Activated naive CD8-positive, alpha-beta T cell treated with anti-CD3 and anti-CD28 coated beads, Interleukin-2, amount 50 U/mL, for 16 hours (primary cell): ENCODE measurements at places on chromosomes 2 and 18.

GRCh38 chr2:179765666-179766065 is 95.7 kb downstream of the ZNF385B start:
- DNase-seq: no peak

DNA sequence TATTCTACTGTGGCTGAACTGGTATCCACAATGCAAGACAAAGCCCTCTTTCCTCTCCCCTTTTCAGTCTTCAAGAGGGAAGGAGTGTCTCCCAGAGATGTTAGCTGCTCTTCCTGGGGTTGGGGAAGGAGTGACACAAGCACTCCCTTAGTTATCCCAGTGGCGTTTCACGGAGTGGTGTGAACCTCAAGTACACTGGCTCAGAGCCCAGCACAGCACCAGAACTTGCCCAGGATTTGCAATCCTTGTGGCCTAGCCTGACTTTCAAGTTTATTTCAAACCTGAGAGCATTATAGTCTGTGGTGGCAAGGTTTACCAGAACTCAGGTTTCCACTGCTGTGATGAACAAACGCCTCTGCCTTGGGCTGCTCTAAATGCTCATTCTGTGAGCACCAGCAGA is 162.5 kb downstream of the CCDC102B start:
- no peak for DNase-seq

DNA sequence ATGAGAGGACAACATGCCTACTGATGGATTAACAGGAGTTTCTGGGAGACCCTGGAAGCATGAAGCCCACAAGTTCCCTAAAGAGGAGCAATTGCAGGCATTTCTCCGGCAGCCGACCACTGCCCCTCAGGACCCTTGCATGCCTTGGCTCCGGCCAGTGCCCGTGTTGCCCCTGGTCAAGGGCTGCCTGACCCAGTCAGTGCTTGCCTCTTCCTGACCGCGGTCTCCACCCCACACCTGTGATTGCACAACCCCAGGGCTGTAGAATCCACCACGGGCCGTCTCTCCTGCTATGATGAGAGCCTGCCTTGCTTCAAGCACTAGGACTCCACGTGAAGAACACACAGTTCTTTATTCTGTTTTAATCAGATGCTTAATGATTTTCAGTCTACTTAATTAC is 127.5 kb downstream of the GLI2 start:
- no peak for DNase-seq

GRCh38 chr2:216064014-216064630 is 17.5 kb downstream of the PECR start:
- no peak for DNase-seq

DNA sequence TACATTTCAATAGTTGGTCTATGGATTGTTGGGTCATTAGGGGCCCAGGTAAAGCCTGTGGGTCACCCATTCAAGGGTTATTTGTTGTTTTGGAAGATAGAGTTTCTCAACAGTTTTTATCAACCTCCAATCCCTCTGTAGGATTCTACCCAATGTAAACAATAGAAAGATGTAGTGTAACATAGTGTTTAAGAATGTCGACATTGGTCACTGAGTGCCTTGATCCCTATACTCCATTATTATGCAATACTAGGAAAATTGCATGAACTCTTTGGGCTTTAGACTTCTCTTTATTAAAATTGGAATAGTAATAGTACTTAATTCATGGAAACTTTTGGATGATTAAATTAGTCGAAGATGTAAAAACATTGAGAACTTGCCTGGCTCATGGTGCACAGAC is 292.1 kb downstream of the GPD2 start:
- DNase-seq: no peak

GRCh38 chr2:157318884-157319283 is 6.7 kb downstream of the ERMN start:
- DNase-seq: no peak

- no peak for DNase-seq
Measured at GRCh38 chr2:189347540-189347939, 93.7 kb upstream of the WDR75 start.

DNA sequence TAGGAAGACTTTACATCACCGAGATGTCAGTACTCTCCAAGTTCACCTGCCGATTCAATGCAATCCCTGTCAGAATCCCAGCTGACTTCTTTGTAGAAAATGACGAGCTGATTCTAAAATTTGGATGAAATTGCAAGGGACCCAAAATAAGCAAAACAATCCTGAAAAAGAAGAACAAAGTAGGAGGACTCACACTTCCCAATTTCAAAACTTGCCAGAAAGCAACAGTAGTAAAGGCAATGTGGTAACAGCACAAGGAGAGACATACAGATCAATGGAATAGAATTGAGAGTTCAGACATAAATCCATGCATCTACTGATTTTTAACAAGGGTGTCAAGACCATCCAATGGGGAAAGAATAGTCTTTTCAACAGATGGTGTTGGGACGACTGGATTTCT is 52.2 kb downstream of the SMAD7 start:
- no peak for DNase-seq

GRCh38 chr2:97868986-97869721 is 126.6 kb downstream of the TMEM131 start:
- no peak for DNase-seq

DNA sequence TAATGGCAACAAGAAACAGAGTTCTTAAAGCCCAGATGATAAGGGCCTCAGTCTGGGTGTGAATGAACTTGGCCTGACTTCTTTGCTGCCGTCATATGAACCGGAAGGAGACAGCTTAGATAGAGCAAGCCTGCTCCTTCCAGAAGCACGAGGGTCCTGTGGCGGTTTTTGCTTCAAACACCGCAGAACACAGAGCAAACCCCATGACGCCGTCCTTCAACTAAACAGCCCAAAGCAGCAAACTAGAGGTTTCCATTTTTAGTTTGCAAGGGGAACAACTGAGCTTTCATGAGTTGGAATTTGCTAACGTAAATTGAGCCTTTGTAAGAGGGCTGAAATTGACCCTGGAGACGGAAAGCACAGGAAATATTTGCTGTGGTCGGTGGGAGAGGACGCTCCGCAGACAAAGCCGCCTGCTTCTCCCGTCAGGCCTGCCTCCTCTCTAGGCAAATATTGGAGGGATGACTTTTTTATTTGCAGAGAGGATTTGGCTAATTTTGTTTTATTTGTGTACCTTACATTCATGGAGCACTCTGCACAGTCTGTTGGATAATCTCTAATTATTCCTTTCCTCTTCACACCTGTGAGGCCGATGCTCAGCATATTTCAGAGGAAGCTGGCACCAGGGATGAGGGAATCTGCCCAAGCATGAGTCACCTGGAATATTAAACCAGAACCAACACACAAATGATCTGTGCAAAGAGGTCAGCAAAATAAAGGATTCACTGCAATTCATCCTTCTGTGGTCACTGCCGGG is 134.0 kb upstream of the NCK2 start:
- DNase-seq: no peak

DNA sequence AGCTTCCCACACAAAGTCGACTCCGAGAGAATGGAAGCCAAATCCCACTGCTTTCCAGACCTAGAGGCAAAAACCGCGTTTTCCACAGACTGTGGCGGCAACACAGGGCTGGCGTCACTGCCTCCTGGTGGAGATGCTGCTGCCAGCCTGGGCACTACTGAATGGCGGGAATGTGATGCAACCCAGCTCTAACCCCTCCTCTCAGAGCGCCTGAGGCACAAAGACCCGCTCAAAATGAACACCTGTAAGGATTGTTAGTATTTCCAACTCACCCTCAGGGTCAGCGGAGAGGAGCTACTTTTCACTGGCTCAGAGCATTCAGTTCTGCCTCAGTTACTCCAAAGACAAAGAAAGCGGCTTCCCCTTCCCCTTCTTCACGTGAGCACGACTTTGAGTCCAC is 548.0 kb upstream of the SALL3 start:
- no peak for DNase-seq

GRCh38 chr2:216648105-216648504 is 14.9 kb downstream of the IGFBP2 start:
- no peak for DNase-seq
